Tongue (tissue), 3 donors: ENCODE measurements at places on chromosomes 11 and 22. TPM values are rescaled to one million over a fixed set of nuclear protein-coding genes. Genes with fewer than 3 reads are reported as not detected.
A peak's percentile ranks its signal among the peaks of the same experiment; 100 is the strongest.

CNTF gene
- total RNA-seq, result 1.1 TPM

C22orf23 gene
- total RNA-seq, result not detected

- DNase-seq, result peak; percentile 32
These were observed 82.0 kb upstream of the SC5D start for GRCh38 chr11:121210445-121211080.

DNA sequence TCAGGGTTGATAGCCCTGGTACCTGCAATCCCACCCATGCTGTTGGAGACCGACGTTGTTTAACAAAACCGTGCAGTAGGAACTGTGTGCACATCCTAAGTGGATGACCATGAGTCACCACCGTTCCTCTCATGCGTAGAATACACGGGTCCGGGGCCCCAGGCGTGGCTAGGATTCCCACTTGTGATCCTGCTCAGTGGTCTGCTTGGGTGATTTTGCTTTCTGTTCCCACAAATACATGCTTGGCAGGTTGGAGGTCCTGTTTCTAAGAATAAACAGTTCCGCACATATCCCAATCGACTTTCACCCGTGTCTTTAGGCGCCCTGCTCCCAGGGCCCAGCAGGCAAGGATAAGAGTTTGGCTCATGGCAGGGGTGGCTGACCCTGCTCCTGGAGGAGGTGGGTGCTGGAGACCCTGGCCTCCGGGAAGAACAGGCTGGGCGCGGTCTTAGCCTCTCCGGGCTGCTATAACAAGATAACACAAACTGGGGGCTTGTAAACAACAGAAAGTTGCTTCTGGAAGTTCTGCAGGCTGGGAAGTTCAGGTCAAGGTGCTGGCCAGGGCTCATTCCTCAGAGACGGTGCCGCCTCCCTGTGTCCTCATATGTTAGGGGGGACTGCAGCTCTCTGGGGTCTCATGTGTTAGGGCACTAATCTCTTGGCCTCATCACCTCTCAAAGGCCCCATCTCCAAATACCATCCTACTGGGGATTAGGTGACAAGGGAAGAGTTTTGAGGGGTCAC is 1028.3 kb downstream of the BRD1 start:
- no peak for DNase-seq

- no peak for DNase-seq
These were observed 55.3 kb downstream of the INSC start for GRCh38 chr11:15169815-15170551.

OR52N4 gene
- total RNA-seq, result not detected

DNA sequence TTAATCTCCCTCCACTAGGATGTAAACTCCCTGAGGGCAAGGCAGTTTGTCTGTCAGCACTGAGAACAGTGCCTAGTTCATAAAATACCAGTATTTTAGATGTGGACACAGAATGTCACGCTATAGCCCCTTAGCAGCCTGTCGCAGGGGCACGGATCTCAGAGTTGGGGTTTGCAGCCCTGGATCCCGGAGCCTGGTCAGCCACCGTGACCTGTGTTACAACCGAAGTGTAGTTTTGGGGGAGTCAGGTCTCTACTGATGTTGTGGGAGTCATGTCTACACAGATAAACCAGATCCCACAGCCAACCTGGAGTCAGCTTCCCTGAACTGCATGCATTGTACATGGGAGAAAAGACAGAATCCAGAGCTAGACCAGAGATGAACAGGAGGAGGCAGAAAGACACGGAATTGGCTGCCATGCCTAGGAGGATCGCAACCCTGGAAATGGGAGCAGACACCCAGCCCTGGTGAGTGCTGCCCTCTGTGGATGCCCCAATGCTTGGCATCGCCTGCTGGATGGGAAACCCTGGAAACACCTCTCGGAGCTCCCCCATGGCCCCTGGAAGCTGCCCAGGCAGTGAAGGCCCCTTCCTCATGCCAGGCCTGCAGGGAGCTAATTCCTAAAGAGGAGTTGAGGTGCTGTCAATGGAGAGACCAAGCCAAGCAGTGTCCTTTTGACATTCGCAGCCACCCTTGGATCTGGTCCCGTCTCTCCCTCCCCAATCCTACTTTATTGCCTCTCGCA is 851.3 kb downstream of the TBC1D22A start:
- no peak for DNase-seq

PRG2 gene
- total RNA-seq, result not detected

DNA sequence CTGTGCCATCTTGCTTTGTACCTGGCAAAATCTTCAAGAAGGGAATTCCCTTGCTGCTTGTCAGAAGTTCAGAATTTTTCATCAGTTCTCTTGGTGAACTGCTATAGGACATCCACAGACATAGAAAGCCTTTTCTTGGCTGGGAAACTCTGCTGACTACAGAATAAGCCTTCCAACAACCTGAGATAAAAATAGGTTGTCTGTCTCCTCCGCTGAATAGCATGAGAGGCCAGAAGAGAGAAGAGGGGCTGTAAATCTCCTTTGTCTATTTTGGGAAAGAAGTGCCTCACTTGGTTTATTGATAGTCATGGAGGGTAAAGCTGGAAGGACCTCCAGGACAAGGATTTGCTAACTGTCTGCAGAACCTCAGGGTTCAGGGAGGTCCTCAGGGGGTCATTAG is 48.2 kb downstream of the C11orf91 start:
- DNase-seq, result peak; percentile 50

GRCh38 chr22:28867191-28867590 is 16.2 kb upstream of the ZNRF3 start:
- DNase-seq, result no peak

DNA sequence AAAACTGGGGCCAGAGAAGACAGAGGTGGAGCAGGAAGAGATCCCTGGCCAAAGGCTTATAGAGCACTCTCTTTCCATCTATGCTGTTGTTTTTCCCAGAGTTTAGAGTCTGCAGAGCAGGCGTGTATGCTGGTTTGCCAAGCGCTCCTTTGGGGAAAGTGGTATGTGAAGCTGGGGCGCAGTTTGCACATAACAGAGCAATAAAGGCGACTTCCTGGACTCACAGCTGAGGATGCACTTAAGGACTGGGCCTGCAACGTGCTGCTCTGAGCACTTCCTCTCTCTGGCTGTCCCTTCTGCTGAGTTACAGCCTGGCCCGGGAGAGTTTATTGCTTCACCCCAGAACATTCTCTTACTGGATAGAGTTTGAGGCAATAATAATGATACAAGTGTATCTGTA is 41.7 kb downstream of the THAP12 start:
- DNase-seq, result peak; percentile 69

ARHGAP32 gene
- total RNA-seq, result 29.1 TPM

DNA sequence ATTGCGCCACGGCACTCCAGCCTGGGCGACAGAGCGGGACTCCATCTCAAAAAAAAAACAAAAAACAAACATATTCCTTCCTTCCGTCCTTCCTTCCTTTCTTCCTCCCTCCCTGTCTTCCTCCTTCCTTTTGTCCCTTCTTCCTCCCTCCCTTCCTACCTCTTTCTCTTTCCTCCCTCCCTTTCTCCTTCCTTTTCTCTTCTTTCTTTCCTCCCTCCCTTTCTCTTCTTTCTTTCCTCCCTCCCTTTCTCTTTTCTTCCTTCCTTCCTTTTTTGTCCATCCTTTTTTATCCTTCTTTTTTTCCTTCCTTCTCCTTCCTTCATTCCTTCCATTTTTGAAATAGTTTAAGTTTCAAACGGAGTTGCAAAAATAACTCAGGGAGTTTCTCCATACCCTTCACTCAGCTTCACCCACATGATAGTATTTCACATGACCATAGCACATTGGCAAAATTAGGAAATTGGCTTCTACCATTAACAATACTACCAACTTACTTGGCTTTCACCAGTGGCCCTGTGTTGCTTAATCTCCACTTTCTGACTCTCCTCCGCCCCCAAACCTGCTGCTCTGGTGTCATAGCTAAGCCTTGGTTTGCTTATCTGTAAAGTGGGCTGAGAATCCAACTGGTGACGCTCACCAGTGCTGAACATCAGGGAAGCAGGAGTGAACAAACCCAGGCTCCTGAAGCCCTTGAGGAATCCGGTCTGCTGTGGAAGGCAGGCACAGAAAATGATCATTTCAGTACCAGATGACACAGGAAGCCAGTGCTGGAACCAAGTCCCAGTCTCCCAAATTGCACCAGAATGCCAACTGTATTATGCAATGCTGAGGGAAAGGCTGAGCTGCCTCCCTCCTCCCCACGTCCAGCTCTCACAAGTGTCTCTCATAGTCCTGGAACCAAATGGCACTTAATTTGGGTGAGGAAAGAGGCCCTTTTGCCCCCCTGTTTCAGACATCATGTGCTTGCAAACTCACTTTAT is 17.2 kb upstream of the CRYBB3 start:
- DNase-seq, result no peak

OR5AR1 gene
- total RNA-seq, result not detected

- DNase-seq, result no peak
These were observed 16.8 kb downstream of the MACROD1 start for GRCh38 chr11:64148917-64149617.

GRCh38 chr11:128448981-128449713 is 138.2 kb downstream of the ETS1 start:
- DNase-seq, result no peak

- DNase-seq, result peak; percentile 75
These were observed 1.5 kb downstream of the EHD1 start for GRCh38 chr11:64876835-64877341.

DNA sequence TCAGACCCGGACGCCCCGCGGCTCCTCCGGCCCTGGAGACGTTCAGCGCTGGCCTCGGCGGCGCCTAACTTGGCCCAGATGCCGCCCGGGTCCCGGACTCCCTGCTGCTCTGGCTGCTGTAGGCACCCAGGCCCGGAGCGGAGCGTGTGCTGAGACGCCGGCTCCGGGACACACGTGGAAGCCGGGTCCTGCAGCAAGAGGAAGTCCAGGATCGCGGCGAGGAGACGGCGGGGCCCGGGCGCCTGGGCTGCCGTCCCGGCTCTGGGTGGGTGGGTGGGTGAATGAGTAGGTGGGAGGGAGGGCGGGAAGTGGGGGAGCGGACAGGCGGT is 223 bp downstream of the WT1 start:
- DNase-seq, result no peak

TPP1 gene
- total RNA-seq, result 59.9 TPM

- peak; percentile 55 for DNase-seq
These were observed 104.2 kb downstream of the MICAL3 start for GRCh38 chr22:17920145-17920605.

OR8A1 gene
- not detected for total RNA-seq

BDNF gene
- 1.5 TPM for total RNA-seq

DNA sequence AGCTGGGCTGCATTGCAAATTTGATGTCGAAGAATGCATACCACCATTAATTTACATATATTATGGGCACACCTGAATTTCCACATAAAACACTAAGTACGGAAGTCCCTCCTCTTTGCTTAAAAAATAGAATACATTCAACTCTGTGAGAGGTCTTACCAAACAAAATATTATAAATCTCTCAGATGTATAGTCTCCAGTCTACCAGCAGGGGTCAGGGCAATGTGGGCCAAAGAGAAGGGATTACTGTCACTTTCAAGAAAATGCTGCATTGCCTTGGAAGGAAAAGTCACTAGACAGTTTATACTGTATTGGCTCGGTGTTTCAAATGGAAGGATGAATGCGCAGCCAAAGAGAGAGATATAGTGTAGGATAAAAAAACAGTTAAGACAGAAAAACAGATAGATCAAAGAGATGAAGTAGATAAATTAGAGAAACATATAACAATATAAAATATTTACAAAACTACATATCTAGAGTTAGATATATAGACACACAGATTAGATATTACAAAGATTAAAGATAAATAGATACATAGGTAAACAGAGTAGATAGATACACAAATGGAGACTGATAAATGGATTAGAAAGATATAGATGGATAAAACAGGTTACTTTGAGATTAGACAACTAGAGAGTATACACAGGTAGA is 20.9 kb downstream of the SERGEF start:
- DNase-seq, result peak; percentile 66
